ENCODE measurements at places on chromosomes 1 and 21. TPM values are rescaled to one million over a fixed set of nuclear protein-coding genes. Genes with fewer than 3 reads are reported as not detected.

The OR2L5 gene
- total RNA-seq, result 0.16 TPM

The CYP4Z1 gene
- not detected for total RNA-seq

The ADGRB2 gene
- total RNA-seq, result 1.0 TPM

The CDCA8 gene
- 94.0 TPM for total RNA-seq

The ARHGEF19 gene
- 7.0 TPM for total RNA-seq

The CCDC30 gene
- 3.0 TPM for total RNA-seq

The DHX9 gene
- 98.4 TPM for total RNA-seq

The TLCD4 gene
- 0.24 TPM for total RNA-seq

The STRIP1 gene
- 35.8 TPM for total RNA-seq

The LEMD1 gene
- 3.1 TPM for total RNA-seq

GRCh38 chr1:1397839-1398523 lies 1.2 kb downstream of the CCNL2 start:
- H3K27me3 ChIP-seq, result no peaks in the 10 kb centered on the region
- peaks cover 57% of the 10 kb centered on the region for H3K4me1 ChIP-seq
- H3K27ac ChIP-seq, result peak overlapping the region; percentile 89
- peak overlapping the region; percentile 92 for H3K4me3 ChIP-seq
- H3K36me3 ChIP-seq, result peaks cover 36% of the 10 kb centered on the region
- DNase-seq, result no peak

DNA sequence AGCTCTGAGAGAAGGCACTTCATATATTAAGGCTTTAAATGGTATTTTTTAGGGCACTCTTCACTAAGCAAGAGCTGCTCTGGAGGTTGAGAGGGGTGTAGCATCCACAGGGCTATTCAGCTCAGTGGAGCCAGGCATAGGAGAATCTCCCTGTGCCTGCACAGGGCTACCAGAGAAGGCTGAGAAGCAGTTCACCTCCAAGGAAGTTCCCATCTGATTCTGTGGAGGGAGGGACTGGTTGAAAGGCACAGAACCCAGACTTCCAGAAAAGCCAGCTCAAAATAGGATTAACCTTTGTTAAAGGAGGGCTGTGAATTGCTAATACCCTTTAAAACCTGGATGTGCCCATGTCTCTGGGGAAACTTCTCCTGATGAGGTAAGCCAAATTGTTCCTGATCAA lies 304.5 kb downstream of the TTLL7 start:
- H3K4me1 ChIP-seq, result peaks cover 47% of the 10 kb centered on the region
- DNase-seq, result no peak
- H3K4me3 ChIP-seq, result no peak overlapping the region
- peaks cover 7% of the 10 kb centered on the region for H3K27me3 ChIP-seq
- no peak overlapping the region for H3K27ac ChIP-seq
- H3K36me3 ChIP-seq, result peaks cover 1% of the 10 kb centered on the region

GRCh38 chr1:18145851-18146618 lies 38.4 kb downstream of the IGSF21 start:
- no peak overlapping the region for H3K4me3 ChIP-seq
- H3K4me1 ChIP-seq, result no peaks in the 10 kb centered on the region
- H3K27ac ChIP-seq, result no peak overlapping the region

GRCh38 chr1:44907893-44908292 lies 64.8 kb upstream of the PTCH2 start:
- DNase-seq, result no peak
- no peak overlapping the region for H3K27ac ChIP-seq
- no peaks in the 10 kb centered on the region for H3K4me1 ChIP-seq
- peaks cover 5% of the 10 kb centered on the region for H3K36me3 ChIP-seq

GRCh38 chr1:93132638-93133037 lies 47.6 kb downstream of the TMED5 start:
- H3K27ac ChIP-seq, result no peak overlapping the region
- no peaks in the 10 kb centered on the region for H3K4me1 ChIP-seq
- H3K4me3 ChIP-seq, result no peak overlapping the region
- no peaks in the 10 kb centered on the region for H3K27me3 ChIP-seq
- H3K36me3 ChIP-seq, result peaks cover 4% of the 10 kb centered on the region

DNA sequence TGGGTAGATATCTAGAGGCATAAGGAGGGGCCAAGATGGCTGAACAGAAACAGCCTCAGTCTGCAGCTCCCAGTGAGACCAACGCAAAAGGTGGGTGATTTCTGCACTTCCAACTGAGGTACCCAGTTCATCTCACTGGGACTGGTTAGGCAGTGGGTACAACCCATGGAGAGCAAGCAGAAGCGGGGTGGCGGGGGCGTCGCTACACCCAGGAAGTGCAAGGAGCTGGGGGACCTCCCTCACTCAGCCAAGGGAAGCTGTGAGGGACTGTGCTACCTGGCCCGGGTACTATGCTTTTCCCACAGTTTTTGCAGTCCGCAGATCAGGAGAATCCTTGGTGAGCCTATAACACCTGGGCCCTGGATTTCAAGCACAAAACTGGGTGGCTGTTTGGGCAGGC lies 26.0 kb downstream of the KIFAP3 start:
- H3K4me3 ChIP-seq, result no peak overlapping the region
- H3K4me1 ChIP-seq, result no peaks in the 10 kb centered on the region
- no peaks in the 10 kb centered on the region for H3K27me3 ChIP-seq
- no peak for DNase-seq

- H3K36me3 ChIP-seq, result no peaks in the 10 kb centered on the region
- DNase-seq, result no peak
- no peaks in the 10 kb centered on the region for H3K27me3 ChIP-seq
- H3K4me3 ChIP-seq, result no peak overlapping the region
Measured at GRCh38 chr1:203331224-203331623, 19.7 kb downstream of the FMOD start.

DNA sequence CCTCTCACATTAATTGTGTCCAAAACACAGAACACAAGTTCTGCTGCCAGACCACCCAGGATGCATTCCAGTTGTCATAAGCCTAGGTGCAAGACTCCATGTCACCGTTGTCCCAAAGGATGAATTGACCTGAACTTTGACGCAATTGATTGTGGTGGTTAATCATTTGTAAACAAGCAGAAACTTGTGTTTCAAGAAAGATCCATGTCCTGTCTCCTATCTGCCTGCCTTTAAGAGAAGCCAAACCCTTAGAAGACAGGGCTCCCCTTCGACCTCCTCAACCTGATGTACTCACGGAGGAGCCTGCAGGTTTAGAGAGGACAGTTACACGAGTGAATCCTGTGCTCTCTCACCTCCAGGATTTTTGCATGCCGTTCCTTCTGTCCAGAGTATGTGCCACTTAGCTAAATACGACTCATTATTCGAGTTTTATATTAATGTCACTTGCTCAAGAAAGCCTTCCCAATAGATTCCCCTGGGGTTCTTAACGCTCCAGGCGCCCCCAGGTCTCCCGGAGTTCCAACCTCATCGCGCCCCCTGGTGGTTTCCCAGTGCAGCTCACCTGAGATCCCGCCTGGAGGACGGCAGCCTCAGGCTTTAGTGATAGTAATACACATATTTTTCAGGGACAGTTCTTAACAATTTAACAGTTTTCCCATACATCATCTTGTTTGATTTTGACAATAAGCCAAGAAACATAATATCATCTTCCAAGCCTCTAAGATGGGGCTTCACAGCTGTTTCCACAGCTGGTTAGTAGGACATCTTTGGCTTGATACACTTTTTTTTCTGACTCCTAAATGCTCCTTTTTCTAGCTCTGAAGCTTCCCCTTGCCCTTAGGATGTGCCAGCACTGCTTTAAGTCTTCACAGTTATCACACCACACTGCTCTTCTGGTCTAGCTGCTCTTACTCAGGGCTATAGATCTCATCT lies 2.4 kb upstream of the C8B start:
- DNase-seq, result no peak
- no peaks in the 10 kb centered on the region for H3K27me3 ChIP-seq
- H3K27ac ChIP-seq, result no peak overlapping the region
- H3K4me1 ChIP-seq, result no peaks in the 10 kb centered on the region

DNA sequence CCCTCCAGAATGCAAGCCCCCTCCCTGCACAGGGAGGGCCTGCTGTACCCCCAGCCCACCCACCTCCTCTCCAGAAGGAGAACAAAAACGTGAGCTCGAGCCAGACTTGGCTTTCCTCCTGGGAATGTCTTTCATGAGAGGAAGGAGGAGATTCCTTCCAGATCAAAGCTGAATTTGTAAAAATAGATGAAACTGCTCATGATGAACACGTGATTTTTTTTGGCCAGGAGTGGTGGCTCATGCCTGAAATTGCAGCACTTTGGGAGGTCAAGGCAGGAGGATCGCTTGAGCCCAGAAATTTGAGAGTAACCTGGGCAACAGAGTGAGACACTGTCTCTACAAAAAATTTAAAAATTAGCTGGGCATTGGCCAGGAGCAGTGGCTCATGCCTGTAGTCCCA lies 21.8 kb downstream of the GPR157 start:
- H3K27me3 ChIP-seq, result no peaks in the 10 kb centered on the region
- no peaks in the 10 kb centered on the region for H3K36me3 ChIP-seq
- no peak for DNase-seq

GRCh38 chr1:118339400-118340124 lies 154.5 kb upstream of the SPAG17 start:
- H3K36me3 ChIP-seq, result no peaks in the 10 kb centered on the region
- H3K4me1 ChIP-seq, result no peaks in the 10 kb centered on the region
- no peaks in the 10 kb centered on the region for H3K27me3 ChIP-seq
- DNase-seq, result no peak

DNA sequence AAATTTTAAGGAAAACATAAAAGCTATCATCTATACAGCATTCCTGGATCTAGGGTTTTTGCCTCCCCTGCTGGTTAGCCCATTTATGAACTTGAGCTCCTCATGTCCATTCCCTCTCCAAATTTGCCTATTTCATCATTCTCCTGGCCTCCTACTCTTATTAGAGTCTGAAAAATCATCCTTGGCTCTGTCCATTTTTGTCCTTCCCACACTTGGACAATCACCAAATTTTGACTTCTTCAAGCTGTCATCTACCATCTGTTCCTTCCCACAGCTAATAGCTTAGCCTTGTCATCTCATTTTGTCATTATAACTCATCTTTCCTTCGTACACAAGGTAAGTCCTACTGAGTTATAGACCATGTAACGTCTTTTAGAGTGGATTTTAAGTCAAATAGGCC lies 2.2 kb upstream of the HENMT1 start:
- peak overlapping the region; percentile 16 for H3K27ac ChIP-seq
- H3K36me3 ChIP-seq, result no peaks in the 10 kb centered on the region
- no peaks in the 10 kb centered on the region for H3K27me3 ChIP-seq
- no peak for DNase-seq

DNA sequence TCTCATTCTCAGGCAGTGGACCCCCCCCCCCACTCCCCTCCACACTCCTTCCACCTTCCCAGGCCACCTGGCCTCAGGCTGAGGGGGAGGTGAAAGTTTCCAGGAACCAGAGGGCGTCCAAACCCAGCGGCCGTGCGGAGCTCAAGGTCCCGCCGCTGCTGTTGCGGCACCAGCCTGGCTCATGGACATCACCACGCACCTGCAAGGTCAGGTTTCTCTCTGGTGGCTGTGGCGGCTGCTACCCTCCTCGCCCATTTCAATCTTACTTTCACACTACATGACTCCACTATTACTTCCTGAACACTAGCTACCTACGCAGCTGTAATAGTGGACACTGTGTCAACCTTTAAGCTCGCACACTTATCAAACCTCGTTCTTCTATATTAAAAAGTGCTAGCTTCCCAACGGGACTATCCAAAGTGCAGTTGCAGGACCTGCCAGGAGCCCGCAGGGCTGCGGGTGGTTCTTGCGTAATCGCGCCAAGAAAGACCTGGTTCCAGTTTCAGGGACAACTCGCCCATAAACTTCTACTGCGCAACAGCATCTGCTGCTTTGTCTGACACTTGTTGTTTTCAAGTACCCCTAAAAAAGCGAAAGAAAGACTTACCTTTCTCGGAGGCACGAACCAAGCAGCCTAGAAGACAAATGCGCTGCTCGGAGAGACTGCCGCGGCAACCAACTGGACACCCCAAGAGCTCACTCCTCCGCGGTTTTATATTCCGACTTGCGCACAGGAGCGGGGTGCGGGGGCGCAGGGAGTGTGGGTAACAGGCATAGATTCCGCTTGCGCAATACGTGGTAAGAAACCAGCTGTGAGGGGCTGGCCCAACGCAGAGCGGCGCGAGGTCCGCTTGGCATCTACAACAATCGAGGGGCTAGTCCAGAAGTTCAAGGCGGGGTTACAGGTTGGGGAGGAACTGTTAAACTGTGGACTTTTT lies at the start of gene DIRAS3:
TSS of gene DIRAS3 (minus strand) at position 687 of the 938 bp plus-strand sequence. CDS start 3,330 bp downstream, outside the sequence.
- peak; percentile 15 for DNase-seq
- peaks cover 47% of the 10 kb centered on the region for H3K27me3 ChIP-seq
- no peaks in the 10 kb centered on the region for H3K36me3 ChIP-seq

- no peaks in the 10 kb centered on the region for H3K27me3 ChIP-seq
- no peak overlapping the region for H3K4me3 ChIP-seq
- no peak for DNase-seq
- peaks cover 23% of the 10 kb centered on the region for H3K4me1 ChIP-seq
- peaks cover 14% of the 10 kb centered on the region for H3K36me3 ChIP-seq
Measured at GRCh38 chr1:70333245-70333644, 21.3 kb downstream of the ANKRD13C start.

GRCh38 chr1:93804412-93804811 lies 74.6 kb downstream of the DNTTIP2 start:
- no peak overlapping the region for H3K4me3 ChIP-seq
- H3K27me3 ChIP-seq, result no peaks in the 10 kb centered on the region
- DNase-seq, result no peak
- no peaks in the 10 kb centered on the region for H3K4me1 ChIP-seq
- no peak overlapping the region for H3K27ac ChIP-seq

DNA sequence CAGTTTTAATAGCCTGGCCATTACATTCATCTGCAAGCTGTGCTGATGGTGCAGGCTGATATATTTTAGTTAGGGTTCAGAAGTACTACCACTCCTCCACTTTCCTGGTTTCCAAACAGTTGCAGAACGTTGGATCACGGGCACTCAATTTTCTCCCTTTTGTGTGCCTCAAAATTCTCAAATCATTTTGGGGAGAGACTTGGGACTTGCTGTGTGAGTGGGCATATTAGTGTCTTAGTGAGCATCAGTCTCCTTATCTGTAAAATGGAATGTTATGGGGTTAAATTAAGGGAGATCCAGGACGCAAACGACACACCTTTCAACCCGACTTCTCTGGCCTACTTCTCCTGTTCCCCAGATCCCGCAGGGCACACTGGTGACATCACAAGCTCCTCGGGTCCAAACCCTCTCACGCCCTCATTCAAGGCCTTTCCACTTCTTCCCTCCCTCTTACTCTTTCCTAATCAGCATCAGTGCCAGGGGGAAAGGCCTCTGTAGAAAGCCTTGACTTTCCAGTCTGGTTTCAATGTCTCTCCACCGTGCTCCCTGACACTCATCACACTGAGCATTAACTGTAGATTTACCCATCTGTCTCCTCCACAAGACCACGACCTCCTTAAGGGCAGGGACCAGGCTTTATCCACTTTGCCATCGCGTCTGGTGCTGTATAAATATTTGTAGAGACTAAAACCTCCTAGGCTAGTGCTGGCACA lies 1.2 kb downstream of the PIGP start:
- H3K27me3 ChIP-seq, result no peaks in the 10 kb centered on the region
- peak overlapping the region; percentile 91 for H3K27ac ChIP-seq

GRCh38 chr1:59667020-59667419 lies 147.7 kb upstream of the HOOK1 start:
- no peak for DNase-seq
- H3K4me3 ChIP-seq, result no peak overlapping the region
- no peak overlapping the region for H3K27ac ChIP-seq
- H3K36me3 ChIP-seq, result no peaks in the 10 kb centered on the region
- H3K27me3 ChIP-seq, result no peaks in the 10 kb centered on the region

DNA sequence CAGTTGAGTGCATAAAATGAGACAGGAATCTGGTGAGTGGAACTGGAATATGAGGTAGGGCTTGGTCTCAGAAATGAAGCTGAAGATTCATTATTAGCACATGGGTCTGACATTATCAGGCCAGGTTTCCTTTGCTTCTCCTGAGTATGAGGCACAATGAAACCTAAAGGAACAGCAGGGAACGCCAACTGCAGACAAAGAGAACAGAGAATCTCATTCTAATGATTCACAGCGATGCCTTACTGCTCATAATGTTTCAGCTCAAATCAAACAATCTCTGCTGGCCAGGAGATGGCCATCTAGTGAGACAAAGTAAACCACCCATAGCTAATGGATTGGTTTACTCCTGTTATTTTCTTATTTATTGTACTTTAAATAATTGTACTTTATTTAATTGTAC lies 133.5 kb downstream of the C1orf21 start:
- no peak for DNase-seq
- peaks cover 19% of the 10 kb centered on the region for H3K27me3 ChIP-seq
- no peak overlapping the region for H3K27ac ChIP-seq
